ENCODE measurements at places on chromosomes 6 and 20.

DNA sequence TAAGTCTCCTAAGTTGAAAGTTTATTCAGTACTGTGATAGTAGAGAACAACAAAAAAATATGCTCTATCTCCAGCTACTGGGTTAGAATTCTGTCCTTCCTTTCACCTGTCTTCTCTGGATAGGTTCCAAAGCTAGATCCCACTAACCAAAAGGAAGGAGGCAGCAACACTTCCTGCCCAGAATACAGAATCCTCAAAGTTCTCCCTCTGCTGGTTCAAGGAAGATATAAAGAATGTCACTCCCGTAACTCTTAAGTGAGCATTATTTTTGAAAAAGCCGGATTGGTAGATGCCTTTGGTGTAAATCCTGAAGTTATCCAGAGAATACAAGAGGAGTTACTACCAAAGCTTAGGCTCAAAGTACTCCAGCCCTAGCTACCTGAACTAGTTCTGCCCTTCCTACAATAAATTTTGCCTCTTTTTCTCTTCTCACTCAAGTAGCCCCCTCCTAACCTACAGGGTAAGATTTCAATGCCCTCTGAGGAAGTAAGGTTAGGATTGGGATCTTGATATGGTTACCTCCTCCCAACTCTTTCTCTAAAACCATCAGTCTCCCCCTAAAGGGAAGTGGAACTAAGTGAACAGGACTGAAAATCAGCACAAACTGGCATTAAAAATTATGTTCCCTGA, 26.0 kb upstream of the CRIP3 start:
- peak; percentile 13 for DNase-seq

DNA sequence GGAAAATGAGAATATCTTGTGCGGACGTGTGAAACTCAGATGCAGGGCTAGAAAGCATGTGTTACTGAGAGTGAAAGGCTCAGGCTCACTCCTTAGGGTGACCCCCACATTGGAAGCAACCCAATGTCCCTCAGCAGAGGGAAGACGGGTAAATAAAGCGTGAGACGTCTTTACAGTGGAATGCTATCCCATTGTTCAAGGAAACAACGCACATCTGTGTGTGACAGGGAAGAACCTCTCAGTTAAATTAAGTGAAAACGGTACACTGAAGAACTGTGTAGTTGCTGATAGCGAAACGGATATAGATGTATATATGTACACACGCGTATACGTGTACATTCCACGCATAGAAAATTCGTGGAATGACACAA, 839 bp downstream of the HNF4A start:
- no peak for DNase-seq

DNA sequence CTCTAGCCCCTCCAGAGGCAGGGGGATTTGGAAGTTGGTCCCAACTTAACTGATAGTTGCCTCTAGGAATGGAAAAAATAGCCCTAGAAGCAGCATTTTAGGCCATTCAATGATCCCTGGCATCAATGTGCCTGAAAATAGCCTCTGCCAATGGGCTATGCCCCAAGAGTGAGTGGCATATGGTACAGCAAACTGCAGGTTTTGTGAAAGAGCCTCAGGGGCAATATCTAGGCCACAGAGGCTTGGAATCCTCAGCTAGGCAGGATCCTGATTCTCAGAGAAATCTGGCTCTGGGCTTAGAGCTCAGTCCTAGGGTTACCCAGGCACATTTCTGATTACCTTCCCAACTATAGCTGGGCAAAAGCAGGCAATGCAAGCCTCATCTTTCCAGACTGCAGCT, 104.4 kb upstream of the MOCS1 start:
- no peak for DNase-seq

DNA sequence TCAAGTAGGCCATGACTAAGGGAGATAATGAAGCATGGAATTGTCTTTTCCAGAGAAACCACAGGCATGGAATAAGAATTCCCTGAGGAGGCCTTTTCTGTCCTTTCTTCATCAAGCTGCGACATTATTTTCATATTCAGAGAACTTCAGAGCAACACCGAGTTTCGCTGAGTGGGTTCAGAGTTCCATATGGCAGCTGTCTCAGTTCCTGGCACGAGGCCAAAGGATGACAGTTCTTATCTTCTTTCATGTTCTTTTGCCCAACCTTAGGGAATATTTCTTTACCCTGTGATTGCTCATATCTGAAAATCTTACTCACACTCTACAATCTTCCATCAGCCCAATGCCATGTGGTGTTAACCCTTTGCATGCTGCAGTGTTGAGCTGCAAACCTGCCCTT, 135.3 kb upstream of the BMP2 start:
- no peak for DNase-seq

GRCh38 chr6:157261606-157262005, 61.7 kb downstream of the TMEM242 start:
- no peak for DNase-seq

- no peak for DNase-seq
Observed at GRCh38 chr20:64192406-64192805, 28.2 kb downstream of the MYT1 start.

DNA sequence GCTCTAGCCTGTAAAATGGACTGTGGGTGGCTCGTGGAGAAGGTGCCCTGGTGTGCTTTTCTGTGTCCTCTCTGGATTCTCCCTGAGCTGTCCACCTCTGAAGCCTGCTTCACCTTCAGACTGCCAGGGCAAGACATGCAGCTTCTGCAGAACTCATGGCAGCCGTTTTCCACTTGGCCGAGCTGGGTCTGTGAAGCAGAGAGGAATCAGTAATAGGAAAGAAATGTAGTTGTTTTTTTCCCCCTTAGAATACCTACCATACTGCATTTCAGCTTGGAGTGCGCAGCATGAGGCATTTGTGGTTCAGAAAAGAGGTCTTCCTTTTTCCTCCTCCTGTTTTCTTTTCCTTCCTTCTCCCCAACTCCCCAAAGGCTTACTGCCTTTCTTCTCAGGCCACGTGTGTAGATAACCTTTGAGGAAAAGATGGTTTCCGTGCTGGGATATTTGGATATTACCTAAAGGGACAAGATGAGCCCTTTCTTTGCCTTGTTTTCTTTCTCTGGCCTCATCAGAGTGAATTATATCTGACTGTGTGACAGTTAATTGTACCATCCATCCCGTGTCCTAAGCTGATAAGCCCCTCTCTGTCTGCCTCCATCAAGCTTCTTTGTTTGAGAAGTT, 39.4 kb downstream of the RREB1 start:
- DNase-seq, result no peak

- no peak for DNase-seq
Observed at GRCh38 chr6:70527071-70527737, 39.5 kb upstream of the SDHAF4 start.

DNA sequence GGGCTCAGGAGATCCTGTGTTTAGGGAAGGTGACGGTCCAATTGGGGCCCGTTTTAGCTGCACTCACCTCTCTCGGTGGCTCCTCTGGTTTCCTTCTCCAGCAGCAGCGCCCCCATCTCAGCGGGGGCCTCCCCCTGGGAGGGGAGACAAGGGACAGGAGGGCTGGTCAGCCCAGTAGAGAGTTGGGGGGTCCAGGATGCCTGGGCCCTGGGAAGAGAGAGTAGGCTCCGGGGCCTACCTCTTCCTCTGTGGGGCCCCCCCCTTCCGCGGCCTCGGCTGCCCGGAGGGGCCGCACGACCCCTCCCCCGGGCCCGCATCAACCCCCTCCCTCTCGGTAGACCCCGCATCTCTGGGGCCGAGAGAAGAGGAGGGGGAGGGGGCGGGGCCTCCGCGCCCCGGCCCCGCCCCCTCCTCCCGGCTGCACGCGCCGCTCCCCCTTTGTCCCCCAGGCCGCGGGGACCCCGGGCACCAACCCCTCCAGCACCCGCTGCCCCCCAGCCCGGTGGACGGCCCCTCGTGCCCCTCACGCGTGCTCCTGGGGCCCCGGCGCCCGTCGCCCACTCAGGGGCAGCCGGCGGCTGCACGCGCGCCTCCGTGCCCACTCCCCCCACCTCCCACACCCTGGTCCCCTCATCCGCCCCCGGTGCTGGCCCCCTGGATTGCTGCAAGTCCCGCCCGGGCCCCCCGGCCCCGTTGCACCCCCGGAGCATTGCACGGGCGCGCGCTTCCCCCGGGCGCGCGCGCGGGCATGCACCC, 464 bp downstream of the EHMT2 start:
- DNase-seq, result no peak

DNA sequence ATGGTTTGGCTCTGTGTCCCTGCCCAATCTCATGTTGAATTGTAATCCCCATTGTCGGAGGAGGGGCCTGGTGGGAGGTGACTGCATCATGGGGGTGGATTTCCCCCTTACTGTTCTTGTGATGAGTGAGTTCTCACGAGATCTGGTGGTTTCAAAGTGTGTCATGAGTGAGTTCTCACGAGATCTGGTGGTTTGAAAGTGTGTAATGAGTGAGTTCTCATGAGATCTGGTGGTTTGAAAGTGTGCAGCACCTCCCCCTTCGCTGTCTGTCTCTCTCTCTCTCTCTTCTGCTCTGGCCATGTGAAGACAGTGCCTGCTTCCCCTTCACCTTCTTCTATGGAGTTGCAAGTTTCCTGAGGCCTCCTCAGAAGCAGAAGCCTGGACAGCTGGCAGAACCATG, 87.6 kb downstream of the MYLK4 start:
- DNase-seq, result no peak

- DNase-seq, result no peak
Observed at GRCh38 chr6:394641-395289, 3.2 kb downstream of the IRF4 start.

DNA sequence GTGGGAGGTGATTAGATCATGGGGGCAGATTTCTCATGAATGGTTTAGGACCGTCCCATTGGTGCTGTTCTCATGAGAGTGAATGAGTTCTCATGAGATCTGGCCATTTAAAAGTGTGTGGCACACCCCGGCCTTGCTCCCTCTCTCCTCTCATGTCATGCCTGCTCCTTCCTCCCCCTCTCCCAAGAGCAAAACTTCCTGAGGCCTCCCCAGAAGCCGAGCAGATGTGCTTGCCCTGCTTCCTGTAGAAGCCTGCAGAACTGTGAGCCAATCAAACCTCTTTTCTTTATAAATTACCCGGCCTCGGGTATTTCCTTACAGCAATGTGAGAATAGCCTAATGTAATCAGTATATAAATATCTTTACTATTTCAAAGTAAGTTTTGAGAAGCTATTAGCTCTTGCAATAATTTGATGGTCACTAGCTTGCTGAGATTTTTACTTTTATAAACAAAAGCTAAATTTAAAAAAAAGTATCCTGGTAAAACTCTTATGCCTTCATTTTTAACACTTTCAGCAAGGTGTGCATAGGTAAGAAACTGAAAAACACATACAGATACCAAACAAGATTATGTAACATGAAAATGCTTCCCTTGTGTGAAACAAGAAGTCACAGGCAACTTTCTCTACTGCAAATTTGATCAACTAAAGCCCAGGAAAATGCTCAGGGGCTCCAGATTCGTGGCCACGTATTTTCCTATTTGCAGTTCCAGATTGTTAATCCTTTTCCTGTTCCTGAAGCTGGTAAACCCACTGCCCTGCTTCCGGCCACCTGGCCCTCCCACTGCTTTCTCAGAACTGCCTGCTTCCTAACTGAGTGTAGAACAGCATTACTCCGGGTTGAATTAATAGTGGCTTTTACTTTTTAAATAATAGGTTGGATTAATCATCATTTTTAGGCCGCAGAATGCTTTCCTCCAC, 395.1 kb upstream of the CNR1 start:
- DNase-seq, result no peak

- no peak for DNase-seq
Observed at GRCh38 chr6:33974030-33974429, 170.2 kb upstream of the MLN start.

DNA sequence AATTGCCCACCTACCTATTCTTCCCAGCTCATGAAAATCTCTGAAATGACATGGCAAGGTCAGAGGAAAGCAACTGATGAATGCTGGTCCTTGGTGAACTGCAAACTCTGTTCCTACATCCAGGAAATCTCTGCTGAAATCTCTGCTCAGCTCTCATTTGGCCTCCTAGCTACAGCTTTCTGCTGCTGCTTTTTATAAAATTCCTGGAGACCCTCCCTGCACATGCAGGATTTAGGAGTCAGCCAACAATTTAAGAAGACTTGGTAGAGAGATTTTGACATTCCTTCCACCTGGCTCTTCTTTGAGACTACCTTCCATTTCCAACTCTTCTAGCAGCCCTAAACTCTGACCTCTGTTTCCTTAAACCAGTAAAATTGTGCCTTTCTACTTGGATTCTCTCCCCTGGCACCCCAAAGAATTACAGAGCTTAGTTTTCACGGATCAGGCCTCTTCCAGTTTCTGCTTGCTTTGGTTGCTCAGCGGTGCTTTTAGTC, 55.5 kb downstream of the PDE7B start:
- DNase-seq, result no peak

DNA sequence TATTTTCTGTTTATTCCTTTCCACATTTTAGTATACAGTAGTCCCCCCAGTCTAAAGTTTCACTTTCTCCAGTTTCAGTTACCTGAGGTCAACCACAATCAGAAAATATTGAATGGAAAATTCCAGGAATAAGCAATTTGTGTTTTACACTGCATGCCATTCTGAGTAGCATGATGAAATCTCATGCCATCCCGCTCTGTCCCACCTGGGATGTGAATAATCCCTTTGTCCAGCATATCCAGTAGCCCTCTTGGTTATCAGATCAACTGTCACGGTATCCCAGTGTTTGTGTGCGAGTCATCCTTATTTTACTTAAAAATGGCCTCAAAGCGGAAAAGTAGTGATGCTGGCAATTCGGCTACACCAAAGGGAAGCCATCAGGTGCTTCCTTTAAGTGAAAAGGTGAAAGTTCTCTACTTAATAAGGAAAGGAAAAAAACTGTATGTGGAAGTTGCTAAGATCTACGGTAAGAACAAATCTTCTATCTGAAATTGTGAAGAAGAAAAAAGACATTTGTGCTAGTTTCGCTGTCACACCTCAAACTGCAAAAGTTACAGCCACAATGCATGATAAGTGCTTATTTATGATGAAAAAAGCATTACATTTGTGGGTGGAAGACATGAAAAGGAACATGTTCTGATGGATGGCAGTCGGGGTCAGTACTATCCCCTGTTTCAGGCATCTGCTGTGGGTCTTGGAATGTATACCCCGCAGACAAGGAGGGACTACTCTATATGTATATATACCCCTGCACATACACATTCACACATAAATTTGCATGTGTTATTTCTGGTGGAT, 11.3 kb downstream of the NOX3 start:
- no peak for DNase-seq

DNA sequence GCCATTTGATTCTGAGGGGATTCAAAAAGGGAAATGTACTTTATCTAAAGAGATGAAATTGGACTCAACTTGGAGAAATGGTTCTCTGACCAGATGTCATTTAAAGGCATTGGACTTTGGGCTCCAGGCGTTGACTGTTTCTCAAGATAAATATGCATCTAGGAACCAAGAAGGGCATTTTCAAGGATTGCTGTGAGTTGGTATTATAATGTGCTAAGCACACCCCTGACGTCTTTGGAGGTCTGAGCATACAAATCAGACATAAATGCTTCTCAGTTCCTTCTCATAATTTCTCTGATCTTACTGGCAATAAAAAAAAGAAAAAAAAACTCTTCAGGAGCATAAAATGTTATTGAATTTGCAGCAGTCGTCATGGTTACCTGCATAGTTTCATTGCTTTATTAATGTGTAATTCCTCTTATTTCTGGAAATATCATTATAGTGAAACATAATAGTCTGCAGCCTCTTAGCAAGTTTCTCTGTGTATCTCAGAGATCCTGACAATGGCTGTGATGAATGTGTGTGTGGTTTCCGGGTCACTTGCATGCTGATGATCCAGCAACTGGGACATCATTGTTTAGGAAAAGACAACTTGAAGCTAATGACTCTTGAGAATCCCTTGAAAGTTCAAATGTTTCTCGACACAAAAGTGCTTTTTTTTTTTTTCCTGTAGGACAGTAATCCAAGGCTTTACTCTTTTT, 136.0 kb downstream of the AIG1 start:
- no peak for DNase-seq

All from skin of body (tissue), 3 donors.